NCI-H460 (cell line): ENCODE measurements at places on chromosomes 6 and 20.

GRCh38 chr6:45681860-45682511 lies 304.3 kb upstream of the SUPT3H start:
- no peak for DNase-seq

GRCh38 chr6:26217714-26218075 lies 130.5 kb downstream of the HFE start:
- DNase-seq, result no peak

DNA sequence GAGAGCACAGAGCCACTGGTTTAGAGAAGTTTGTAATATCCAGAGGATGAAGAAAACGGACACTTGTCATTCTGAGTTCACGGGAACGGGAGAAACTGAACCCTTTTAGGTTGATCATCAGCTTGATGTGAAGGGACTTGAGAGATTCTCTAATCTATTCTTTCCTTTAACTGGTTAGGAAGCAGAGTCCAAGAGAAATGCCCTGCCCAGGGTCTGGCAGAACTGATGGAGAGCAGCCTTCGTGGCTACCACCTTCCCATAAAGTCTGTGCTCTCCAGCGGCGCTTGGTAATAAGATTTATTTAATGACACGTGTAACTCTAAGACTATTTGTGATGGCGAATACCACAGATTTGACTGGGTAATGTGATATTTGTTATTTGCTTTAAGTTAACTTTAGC lies 36.0 kb downstream of the E2F3 start:
- no peak for DNase-seq

DNA sequence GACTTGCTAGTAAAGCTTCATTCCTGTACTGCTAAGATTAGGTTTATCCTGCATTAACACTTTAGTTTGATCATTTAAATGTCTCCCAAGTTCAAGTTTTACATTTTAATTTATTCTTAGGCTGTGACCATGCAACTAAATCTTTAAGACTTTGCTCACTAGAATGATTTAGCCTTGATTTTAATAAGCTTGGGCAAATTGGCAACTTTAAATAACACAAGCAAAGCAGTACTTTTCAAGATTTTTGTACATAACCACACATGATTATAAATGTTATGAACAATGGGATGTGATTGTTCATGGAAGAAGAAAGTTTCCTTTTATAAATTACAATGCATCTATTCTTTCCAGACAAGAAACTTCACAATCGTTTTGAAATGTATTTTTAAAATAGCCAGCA lies 948.0 kb upstream of the EPHA7 start:
- no peak for DNase-seq

- DNase-seq, result peak; percentile 55
These were observed 8.7 kb downstream of the MMP24OS start for GRCh38 chr20:35269055-35269781.

DNA sequence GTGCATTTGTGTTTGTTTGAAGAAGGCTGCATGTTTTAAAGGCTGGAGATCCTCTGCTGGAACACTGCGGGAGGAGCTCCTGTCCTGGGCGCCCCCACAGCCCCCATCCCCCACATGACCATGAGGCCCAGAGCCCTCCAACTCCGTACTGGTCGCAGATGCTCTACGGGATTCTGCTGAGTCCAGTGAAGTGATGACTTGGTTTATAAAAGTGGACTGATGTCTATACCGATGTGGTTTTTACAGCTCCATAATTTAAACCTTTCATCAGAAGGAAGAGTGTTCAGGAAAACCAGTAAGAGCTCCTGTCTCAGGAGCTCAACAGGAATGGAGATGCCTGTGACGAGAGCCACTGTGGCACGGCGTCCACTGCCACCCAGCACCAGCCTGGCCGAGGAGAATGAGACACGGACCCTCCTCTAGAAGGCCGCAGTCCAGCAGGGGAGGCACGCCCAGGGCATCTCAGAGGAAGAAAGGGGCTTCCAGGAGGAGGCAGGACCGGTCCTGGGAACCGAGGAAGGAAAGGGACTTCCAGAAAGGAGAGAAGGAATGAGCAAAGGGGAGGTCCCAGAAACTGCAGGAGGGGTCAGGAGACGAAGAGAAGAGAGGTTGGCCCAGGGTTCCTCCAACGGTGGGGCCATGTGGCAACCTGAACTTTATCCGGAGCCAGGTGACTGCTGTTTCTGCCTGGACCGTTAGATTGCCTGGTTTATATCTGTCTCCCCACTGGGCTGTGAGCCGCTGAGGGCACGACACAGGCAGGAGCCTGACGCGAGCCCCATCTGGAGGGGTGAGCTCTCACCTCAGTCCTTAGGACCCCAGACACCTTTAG lies 26.9 kb downstream of the BFSP1 start:
- DNase-seq, result peak; percentile 4

DNA sequence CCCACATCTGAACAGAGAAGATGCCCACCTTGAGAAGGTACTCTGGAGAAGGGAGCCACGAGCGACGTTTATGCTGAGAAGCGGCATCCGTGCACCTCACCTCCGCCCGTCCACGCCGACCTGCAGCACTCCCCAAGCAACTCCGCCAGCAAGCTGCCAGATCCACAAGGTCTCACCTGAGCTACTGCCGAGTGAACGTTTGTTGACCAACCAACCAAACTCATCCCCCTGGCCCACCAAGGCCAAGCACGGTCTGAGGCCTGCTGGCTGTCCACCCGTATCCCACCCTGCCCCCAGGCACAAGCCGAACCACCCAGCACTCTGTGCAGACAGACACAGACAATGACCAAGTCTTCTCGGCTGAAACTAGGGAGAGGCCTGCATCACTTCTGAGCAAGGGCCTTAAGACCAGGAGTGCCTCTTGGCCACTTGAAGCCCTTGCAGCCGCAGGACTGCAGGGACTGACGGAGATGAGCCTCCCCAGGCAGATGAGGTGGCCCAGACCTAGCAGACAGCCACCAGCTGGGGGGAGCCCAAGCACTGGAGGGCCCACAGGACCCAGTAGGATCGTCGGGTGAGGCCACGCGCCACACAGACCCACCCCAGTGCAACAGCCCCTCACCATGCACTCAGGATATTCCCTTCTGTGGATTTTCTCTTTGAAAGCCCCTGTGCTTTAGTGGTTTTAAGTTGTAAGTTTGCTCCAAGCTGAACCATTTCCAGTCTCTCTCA lies 12.1 kb downstream of the TAF4 start:
- no peak for DNase-seq

DNA sequence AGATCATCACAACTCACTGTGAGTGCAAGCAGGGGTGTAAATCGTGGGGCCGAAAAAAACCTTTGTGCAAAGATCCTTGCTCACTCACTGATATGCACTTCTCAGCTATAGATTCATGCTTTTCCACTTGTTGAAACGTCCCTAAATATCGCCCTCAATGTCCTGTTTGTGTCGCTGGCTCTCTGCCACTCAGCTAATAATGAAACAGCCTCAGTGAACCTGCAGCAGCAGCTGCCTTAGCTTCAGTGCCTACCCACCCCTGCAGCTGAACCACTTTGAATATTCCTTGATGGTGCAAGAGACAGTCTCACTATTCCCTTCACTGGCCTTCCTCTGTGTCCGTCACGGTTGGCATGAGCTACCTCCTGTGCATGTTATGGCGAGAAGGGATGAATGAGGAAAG lies 128.9 kb upstream of the NAA20 start:
- no peak for DNase-seq

GRCh38 chr6:75603106-75603420 lies 1.4 kb downstream of the SENP6 start:
- no peak for DNase-seq

DNA sequence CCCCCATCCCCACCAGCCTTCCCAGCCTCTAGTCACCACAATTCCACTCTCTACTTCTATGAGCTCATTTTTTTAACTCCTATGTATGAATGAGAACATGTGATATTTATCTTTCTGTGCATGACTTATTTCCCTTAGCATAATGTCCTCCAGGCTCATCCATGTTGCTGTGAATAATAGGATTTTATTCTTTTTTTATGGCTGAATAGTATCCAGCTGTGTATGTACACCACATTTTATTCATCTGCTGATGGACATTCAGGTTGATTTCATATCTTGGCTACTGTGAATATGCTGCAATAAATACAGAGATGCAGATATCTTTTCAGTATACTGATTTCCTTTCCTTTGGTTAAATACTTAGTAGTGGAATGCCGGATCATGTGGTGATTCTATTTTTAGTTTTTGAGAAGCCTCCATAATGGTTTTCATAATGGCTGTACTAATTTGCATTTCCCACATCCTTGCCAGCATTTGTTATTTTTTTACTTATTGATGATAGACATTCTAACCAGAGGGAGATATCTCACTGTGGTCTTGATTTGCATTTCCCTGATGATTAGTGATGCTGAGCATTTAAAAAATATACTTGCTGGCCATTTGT lies 194.9 kb downstream of the PACRG start:
- DNase-seq, result no peak

GRCh38 chr6:744666-745353 lies 51.9 kb upstream of the EXOC2 start:
- DNase-seq, result no peak
